ENCODE measurements at places on chromosomes 5 and 9.

DNA sequence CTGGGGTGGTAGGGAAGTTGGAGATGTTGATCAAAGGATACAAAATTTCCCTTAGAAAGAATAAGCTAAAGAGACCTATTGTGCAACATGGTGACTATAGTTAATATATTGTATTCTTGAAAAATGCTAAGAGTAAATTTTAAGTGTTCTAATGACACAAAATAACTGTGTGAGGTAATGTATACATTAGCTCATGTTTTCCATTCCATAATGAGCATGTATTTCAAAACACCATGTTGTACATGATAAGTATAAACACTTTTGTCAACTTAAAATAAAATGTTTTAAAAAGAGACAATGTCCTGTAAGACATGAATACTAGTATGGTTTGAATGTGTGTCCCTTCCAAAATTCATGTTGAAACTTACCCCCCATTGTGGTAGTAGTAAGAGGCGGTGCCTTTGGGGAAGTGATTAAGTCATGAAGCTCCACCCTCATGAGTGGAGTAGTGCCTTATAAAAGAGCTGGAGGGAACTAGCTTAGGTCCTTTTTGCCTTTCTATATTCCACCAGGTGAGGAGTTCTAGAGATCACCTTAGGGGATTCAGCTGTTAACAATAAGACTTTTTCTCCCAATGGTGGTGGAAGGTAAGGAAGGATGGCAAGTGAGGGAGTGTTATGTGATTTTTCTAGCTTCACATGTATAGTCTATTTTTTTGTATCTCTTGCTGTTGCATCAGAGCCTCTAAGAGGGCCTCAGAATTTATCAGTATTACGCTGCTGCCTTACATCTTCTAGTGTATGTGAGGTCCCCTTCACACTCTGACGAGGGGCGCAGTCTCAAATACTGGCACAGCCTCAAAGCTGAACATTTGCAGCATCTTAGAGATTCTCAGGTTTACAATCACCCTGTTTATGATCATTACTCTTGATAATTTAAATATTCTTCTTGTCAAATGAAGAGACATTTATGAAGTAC lies 94.9 kb upstream of the NREP start:
- no peak for DNase-seq

DNA sequence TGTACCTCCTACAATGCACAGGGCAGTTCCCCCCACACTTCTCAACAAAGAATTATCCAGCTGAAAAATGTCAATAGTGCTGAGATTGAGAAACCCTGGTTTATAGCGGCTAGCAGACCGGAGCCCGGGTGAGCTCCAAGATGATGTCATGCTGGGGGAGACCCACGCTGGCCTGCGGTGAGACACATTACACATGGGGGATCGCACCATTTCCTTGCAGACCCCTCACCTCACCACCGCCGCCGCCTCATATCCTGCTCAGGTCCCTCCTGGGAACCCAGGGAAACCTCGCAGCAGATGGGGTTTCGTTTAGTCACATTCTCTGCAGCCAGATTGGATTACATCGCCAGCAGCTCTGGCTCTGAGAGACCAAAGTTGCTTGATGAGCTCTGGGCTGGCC lies 14.7 kb upstream of the TNC start:
- DNase-seq: peak; percentile 40

- DNase-seq: peak; percentile 100
These were observed 4.6 kb downstream of the TEX48 start for GRCh38 chr9:114677418-114677817.

- peak; percentile 49 for DNase-seq
These were observed 48.2 kb downstream of the IL31RA start for GRCh38 chr5:55899344-55899743.

GRCh38 chr5:78830528-78831046 lies 154.5 kb downstream of the ARSB start:
- no peak for DNase-seq
